GM13977 (cell line): ENCODE measurements at places on chromosomes 11 and 22.
A peak's percentile ranks its signal among the peaks of the same experiment; 100 is the strongest.

DNA sequence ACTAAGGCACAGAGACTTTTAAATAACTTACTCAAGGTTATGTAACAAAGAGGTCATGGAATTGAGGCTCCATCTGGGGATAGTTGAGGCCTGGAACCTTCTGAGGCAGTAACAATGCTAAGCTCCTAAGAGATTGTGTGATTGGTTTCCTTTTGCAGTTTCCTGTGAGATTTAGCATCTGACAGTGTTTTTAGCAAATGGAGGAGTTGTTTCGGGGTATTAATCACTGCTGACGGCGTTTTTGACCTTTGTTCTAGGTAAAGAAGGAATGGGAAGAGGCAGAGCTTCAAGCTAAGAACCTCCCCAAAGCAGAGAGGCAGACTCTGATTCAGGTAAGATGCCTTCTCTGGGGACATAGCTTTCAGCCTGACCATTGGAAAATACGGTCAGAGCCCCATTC lies 32.1 kb upstream of the ST14 start:
- no peak for DNase-seq

DNA sequence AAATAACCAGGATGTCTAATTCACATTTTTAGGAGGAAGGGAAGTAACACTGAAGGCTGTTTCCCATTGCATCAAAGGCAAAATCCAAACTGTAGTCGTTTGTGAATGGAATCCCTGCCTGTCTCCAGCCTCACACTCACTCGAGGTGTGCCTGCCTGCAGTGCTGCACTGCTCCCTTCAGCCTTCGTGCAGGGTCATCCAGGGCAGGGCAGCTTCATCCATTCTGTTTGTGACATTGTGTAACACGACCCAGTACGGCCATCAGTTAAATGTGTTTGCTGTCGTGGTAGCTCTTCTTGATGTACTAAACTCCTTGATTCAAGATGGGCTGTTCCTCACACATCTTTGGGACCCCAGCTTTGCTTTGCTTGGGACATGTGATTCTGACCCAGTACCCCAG lies 34.3 kb downstream of the LDLRAD3 start:
- DNase-seq, result no peak

- no peak for DNase-seq
These were observed 962.1 kb downstream of the NTM start for GRCh38 chr11:132332521-132332920.

- no peak for DNase-seq
These were observed 54.4 kb downstream of the IGLL5 start for GRCh38 chr22:22941831-22942510.

DNA sequence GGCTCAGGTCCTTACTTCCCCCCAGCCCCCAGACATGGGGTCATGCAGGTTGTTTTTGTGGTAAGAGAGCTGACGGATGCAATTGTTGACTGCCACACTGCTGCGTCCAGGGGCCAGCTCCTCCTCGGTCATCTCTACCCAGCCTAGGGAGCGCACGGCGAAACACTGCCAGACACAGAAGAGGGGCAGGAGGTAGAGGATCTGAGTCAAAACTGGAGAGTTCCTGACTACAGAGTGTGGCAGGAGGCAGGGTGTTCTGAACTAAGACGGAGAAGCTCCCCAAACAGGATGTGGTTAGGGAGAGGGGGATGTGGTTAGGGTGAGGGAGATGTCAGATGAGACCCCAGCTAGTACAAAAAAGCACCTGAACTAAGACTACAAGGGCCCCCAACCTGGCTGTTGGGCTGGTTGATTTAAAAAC lies 12.3 kb downstream of the SMPD1 start:
- DNase-seq, result peak; percentile 87

GRCh38 chr11:96063886-96064285 lies 140.0 kb upstream of the MTMR2 start:
- DNase-seq, result no peak

DNA sequence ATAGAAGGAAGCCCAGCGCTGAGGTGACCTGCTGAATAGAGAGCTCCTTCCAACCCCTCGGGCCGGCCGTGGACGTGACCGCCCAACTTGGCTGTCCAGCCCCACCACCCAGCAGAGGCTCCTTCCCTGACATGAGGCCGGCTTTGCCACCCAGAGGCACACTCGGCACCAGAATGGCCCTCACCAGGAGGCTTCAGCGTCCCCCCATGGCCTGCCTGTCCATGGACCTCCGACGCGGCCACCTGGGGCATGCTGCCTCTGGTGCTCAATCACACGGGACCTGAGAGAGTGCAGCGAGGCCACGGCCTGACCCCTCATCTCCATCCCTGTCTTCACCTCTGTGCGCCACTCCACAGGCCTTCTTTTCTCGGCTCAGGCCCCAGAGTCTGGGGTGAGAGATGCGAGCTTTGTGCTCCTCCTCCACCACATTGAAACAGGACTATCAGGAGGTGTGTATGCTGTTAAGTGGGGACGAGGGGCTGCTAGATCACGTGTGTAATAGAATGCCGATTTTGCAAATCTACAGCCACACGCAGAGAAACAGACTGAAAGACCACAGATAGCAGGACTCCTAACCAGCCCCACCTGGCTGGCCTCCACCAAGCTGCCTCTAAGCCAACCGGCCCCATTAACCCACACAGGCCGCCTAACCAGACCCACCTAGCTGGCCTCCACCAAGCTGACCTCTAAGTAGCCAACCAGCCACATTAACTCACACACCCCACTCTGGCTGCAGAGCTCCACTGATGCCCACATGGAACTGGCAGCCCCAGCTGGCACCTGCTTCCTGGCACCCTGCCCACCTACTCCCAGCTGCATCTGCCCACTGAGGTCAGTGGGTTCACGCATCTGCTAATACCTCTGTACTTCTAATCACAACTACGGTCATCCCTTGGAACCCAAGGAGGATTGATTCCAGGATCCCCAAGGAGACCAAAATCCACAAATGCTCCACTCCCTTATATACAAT lies 20.7 kb downstream of the LINC01488 start:
- no peak for DNase-seq

DNA sequence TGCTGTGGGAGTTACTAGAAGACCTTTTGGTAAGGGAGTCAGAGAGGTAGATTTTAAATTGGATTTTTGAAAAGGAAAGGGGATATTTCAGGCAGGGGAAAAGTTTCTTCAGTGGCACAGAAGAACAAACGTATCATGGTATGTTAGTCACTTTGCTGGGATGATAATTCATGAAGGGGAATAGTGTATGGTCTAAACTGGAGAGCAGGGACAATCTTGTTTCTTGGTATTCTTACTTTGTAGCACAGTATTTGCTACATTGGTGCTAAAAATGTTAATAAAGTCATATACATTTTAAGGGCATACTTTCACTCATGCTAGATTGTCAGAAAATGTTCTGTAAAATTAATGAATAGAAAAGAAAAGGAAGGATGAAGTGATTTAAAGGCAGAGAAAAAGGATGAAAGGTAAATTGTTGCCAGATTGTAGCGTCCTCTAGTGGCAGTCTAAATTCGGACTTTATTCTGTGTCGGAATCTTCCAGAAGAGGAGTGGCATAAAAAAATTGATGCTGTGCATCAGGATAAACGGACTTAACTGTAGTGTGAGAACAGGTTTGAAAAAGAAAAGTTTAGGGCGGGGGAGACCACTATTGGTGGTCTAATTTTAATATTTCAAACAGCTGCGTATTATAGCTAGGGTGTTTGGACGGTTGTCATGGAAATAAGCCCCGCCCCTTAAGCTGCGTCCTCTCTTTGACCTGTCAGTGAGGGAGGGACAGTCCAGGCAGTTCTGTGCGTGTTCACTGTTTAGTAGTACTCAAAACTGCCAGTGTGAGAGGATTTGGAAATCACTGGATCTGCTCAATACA lies at the start of gene BCO2:
TSS of gene BCO2 (plus strand) at position 724 of the 810 bp plus-strand sequence. CDS start 90 bp downstream, outside the sequence.
- peak; percentile 39 for DNase-seq

DNA sequence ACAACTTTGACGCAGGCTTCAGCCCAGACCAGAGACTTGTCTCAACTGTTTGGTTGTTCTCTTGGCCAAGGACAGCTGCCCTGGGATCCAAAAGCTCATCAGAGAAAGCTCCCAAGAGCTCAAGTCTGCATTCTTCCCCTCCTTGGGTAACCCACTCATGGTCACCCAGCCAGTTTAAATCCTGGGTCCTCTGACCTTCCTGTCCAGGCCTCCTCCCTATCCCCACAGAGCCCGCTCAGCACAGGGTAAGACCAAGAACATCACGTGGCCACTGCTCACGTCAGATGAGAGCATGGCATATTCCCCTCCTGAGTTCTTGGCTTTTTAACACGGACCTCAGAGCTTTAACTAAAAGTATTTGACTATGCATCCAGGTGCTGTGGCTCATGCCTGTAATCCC lies 25.8 kb downstream of the TSKU start:
- no peak for DNase-seq

GRCh38 chr11:132788816-132789325 lies 743.4 kb downstream of the OPCML start:
- DNase-seq, result no peak

- DNase-seq, result no peak
These were observed 1053.6 kb upstream of the CCDC90B start for GRCh38 chr11:84339796-84340195.

- DNase-seq, result peak; percentile 63
These were observed 1.5 kb upstream of the LARGE1 start for GRCh38 chr22:33921525-33922348.

DNA sequence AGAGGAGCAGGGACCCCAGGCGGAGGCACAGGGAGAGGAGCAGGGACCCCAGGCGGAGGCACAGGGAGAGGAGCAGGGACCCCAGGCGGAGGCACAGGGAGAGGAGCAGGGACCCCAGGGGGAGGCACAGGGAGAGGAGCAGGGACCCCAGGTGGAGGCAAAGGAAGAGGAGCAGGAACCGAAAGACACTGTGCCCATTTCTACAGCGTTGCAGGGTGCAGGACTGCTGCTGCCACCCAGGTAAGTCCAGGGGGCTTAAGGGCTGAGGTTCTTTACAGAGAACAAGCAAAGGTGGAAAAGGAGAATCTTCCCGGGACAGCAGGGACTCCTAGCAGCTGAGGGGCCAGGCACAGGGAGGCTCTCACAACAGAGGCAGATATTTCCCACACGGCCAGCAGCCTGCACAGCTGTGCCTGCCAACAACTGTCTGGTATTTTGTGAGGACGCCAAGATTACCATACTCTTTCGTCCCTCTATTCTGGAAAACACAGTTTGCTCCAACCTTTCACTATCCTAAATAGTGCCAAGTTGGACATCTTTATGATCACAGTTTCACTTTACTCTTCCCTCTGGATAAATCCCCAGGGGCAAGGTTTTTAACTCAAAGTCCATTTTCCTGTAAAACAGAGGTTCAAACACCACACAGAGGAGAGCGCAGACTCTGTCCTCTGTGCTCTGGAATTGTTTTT lies 39.4 kb downstream of the SHANK2 start:
- no peak for DNase-seq

DNA sequence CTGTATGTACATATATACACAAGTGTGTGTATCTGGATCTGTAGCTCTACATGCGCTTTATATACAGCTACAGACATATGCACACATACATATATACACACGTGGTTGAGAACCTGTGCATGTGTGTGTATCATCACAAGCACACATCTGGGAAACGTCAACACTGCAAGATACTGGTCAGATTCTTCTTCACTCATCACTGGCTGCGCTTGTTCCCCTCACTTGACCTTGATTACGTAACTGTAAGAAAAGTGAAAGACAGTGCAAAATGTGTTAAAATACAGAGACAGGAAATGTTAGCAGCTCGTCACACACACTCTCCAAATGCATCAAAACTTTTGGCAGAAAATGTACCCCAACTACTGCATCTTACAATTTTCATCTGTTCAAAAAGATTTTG lies 51.9 kb upstream of the MN1 start:
- no peak for DNase-seq

DNA sequence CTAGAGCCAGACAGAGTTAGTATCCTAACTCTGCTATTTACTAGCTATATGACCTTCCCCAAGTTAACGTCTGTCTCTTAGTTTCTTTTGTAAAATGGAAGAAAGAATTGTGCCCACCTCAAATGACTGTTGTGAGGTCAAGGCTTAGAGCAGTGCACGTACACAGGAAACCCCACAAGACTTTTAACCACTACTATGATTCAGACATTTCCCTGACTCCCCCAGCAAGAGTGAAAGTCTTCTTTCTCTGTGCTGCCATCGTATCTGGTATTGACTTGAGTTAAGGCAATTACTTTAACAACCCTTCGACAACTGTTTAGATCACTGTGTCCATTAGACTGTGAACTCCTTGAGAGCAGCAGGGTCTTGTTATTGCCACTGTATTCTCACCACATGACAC lies 2.6 kb upstream of the OR52W1 start:
- DNase-seq, result no peak

DNA sequence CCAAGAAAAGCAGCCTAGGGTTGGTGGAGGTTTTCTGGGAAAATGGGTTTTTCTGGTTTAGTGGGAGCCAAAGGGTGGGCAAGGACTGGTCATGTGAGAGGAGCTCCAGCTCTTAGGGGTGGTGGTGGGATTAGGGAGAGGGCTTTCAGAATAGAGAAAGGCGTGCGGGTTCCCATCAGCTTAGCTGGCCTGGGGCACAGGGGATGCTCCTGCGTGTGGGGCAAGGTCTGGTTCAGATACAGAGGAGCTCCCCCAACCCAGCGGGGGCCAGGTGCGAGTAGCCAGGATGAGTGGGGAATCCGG lies 644 bp downstream of the TMEM134 start:
- no peak for DNase-seq

DNA sequence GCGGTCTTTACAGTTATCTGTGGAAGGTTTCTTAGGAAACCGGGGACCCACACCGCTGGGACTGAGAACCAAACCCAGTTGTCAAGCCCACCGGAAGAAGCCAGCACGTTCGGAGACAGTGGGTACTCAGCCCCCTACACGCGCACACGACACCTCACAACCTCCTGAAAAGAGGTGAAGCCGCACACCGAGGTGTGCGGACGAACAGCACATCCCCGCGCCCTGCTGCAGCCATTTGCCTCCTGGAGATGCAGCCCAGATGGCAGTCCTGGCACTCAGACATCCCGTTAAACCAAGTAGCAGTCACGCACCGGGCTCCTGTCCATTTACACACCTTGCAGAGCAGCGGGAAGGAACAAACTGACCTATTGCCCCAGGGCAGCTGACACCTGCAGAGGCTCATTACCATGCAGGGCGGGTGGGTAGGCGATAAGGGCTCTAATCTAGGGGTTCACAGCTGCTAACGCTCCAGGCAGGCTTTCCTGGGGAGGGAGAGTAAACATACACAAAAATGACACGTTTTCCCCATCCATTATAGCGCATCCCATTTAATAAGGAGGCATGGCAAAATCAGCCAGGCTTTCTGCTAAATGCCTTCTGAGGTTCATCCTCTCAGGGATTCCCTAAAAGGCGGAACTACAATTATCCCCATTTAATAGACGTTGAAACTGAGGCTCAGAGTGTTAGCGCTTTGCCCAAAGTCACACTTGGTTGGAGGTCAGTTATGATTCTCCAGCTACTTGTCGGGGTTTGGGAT lies 864 bp upstream of the EHBP1L1 start:
- DNase-seq, result peak; percentile 70
